ENCODE measurements at places on chromosomes 2 and 18.

- no peak for DNase-seq
Measured at GRCh38 chr18:23867006-23867405, 147.5 kb upstream of the TTC39C start.

- DNase-seq: no peak
Measured at GRCh38 chr2:113070606-113070975, 2.8 kb downstream of the IL1F10 start.

DNA sequence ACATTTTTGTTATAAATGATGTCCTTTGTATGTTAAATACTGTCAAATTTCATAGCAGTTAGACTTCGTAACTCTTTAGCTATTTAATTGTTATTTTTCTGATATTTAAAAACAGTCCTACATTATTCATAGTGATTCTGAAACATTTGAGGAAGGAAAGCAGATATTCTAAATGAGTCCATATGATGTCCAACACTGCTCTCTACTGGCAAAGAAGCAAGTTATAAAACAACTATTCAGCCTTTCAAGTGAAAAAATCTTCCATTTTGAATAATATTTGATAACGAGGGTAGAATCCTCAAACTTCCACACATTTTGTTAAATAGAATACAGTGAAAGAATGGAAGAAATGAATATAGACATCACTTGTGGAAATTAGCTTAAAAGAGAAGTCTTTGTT lies 220.8 kb downstream of the GULP1 start:
- DNase-seq: no peak

DNA sequence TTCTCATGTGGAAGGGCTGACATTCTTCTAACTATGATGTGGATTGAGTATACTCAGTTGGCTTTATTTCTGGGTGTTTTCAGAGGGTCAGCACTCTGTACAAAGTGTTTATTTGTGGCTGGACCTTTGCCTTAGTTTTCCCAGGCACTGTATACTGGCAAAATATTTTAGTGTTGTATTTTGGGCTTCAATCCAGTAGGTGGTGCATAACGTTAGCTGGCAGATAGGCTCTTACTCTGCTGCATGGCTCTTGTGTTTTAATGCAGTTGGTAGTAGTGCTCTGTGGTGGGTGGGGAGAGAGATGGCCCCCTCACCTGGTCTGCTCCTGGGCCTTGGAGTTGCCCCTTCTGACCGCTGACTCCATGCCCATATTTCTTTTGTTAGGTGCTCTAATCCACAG lies 75.6 kb upstream of the REG3A start:
- DNase-seq: no peak

DNA sequence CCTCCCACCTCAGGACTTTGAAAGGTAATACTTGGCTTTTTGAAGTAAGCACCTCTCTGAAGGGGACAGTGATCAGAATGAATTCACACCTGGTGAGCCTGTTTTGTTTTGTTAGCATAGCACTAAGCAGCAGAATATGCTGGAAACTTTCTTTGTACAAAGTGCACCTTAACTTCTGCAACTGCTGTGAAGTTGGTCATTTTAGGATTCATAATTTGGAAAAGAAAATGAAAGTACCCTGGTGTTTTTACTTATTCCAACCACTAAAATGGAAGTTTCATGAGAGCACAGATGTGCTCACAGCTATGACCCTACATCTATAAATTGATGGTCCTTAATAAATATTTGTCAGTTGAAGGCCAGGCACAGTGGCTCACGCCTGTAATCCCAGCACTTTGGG lies 257.8 kb upstream of the STON1 start:
- DNase-seq: no peak

DNA sequence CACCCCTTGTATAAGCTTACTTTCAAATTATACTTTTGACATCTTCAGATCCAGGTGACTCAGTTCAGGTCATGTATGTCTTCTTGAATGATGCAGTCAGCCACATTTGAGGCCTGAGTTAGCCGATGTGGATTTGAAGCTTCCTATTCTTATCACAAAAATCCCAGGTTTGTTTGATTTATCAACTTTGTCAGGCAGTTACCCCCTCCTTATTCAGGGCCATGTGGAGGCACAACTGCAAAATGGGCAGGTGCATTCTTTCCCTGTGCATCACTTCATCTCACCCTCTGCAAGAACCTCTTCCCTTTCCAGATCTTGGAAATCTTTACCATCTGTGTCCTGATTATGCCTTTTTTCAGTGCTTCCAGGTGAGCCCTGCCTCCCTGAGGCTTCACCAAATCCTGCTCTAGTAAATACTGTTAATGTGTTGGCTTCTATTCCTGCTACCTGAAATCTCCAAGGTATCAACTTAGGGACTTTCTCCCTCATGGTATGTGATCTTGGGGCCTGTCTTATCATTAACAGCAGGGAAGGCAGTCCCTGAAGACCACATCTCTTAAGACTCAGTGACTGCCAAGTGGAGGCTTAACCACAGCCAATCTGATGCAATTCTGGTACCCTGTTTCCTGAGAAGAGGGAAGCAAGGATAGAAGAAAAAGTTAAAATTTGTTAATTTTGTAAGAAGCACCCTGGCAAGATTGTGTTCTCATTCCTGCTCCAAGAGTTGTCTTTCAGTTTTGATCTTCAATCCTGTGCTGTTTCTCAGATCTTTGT lies 9.4 kb upstream of the ARHGAP28 start:
- no peak for DNase-seq

- no peak for DNase-seq
Measured at GRCh38 chr2:160440888-160441287, 52.7 kb downstream of the RBMS1 start.

DNA sequence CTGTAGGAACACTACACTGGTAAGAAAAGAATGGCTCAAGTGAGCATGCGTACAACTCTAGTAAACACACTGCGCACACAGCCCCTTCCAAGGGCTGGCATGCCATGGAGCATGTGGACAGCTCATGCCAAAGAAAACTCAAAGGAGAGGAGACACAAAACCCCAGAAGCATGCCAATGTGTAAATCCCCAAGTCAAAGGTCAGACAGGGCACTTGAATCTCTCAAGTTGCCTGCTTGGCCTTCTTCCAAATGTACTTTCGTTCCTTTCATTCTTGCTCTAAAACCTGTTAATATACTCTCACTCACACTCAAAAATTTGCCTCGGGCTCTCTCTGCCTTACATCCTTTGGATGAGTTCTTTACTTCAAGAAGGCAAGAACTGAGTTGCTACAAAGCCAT lies 365.3 kb downstream of the NBAS start:
- no peak for DNase-seq

DNA sequence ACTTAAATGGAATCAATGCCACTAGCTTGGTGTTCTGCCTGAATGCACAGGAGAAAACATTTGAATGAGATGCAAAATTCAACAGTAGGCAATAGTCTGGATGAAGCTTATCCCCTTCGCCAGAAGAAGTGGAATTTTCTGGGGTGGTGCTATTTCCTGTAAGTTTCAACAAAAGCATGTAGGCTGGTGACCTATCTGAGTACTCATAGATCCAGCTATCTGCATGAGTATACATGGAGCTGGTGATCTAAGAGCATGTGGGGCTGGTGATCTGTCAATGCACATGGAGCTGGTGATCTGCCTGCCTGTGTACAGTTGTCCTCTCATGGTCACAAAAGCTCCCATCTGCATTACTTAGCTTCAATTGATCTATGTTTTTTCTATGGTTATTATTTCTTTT lies 71.2 kb downstream of the SLC9A4 start:
- DNase-seq: no peak

DNA sequence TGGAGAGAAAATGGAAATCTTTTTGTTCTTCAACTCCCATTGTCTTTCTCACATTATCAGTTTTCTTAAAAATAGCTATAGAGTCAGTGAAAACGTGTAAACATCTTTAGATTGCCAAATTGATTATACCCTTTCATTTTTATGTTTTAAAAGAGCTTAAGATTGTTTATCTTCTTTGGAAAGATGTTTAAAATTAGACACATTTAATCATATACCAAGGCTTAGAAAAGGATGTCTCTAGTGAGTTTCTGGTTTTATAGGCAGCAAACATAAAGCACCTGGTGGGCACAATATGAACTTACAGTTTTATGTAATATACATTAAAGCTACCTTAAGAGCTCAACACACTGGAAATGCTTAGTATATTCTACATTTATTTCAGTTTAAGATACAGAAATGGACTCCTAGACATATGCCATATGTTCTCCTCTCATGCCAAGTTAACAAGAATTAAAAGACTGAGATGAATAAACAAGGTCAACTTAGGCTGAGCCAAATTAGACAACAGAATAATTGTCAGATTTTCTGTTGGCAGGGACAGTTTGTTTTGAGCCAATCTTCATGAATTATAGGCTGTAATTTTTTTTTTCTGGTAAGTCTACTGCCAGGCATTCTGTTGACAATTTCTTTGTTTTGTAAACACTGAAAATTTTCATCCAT lies 112.7 kb downstream of the OTX1 start:
- no peak for DNase-seq

GRCh38 chr2:15173501-15173900 lies 387.6 kb downstream of the NBAS start:
- no peak for DNase-seq

- no peak for DNase-seq
Measured at GRCh38 chr18:42112657-42113420, 157.8 kb downstream of the PIK3C3 start.

- no peak for DNase-seq
Measured at GRCh38 chr18:32975163-32975436, 202.3 kb upstream of the KLHL14 start.

- no peak for DNase-seq
Measured at GRCh38 chr18:47265197-47265596, 13.7 kb upstream of the SKOR2 start.

DNA sequence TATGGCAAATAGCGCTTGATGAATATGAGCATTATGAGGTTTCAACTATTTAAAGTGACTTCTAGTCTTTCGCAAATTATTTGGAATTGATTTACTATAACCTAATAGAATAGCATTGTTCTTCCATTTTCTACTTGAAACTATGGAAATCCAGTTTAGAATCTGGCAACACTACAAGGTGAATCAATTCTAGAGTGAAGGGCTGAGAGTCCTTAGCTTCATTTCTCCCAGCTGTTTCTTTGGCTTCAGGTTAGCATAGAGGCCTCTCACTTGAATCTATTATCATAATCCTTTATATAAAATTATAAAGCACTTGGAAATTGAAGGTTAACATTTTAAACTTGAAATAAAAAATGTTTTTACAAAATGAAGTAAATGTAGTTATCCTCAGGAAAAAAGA lies 318.8 kb downstream of the CCDC85A start:
- no peak for DNase-seq

- DNase-seq: no peak
Measured at GRCh38 chr2:67036444-67036843, 360.7 kb upstream of the ETAA1 start.

DNA sequence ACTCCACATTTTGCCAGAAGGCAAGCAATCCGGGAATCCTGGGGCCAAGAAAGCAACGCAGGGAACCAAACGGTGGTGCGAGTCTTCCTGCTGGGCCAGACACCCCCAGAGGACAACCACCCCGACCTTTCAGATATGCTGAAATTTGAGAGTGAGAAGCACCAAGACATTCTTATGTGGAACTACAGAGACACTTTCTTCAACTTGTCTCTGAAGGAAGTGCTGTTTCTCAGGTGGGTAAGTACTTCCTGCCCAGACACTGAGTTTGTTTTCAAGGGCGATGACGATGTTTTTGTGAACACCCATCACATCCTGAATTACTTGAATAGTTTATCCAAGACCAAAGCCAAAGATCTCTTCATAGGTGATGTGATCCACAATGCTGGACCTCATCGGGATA lies 26.8 kb downstream of the B3GNT2 start:
- DNase-seq: no peak

GRCh38 chr2:198913394-198914152 lies 544.2 kb downstream of the SATB2 start:
- no peak for DNase-seq

GRCh38 chr2:225742487-225742886 lies 343.0 kb downstream of the NYAP2 start:
- no peak for DNase-seq

- DNase-seq: no peak
Measured at GRCh38 chr2:43047187-43047780, 179.1 kb downstream of the ZFP36L2 start.

DNA sequence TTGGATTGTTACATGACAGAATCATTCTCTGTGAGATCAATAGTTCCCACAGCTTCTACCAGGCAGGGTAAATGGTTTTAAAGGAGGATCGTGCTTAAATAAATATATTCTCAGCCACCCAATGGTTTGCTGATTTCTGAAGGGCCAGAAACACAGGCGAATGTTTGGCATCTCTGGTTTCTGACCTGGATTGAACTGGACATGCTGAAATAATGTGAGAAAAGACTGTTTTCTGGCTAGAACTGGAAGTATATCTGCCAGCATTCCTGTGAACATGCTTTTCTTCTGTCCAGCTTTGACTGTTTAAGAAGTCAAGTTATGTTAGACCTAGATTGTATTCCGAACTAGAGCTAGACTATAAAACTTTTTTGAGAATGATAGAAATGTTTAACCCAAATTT lies 77.1 kb upstream of the COL3A1 start:
- DNase-seq: no peak

- DNase-seq: no peak
Measured at GRCh38 chr2:157053876-157054275, 203.6 kb upstream of the GALNT5 start.

DNA sequence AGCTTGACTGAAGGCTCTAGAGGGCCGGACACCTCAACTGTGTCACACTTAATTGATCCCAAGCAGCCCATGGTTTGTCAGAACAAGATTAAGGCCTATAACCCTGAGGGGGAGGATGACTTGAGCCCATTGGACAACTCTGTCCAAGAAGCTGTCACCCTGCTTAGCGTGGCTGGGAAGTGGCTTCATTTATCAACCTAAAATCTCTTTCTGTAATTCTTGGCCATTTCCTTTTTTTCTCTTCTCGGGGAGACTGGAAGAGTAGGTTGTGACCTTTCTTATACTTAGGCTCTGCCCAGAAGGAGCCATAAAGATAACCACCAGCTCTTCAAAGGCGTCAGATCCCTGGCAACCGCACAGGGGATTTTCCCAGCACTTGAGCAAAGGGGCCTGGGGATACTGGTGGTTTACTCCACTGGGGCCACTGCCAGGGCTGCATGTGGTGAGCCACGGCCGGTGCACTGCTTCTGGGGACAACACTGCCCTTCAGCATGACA lies 265.5 kb downstream of the CYRIA start:
- no peak for DNase-seq

Data from CD4-positive, alpha-beta T cell (primary cell).